PC-3 (cell line): ENCODE measurements at places on chromosomes 13 and 19. TPM values are rescaled to one million over a fixed set of nuclear protein-coding genes. Genes with fewer than 3 reads are reported as not detected.

DNA sequence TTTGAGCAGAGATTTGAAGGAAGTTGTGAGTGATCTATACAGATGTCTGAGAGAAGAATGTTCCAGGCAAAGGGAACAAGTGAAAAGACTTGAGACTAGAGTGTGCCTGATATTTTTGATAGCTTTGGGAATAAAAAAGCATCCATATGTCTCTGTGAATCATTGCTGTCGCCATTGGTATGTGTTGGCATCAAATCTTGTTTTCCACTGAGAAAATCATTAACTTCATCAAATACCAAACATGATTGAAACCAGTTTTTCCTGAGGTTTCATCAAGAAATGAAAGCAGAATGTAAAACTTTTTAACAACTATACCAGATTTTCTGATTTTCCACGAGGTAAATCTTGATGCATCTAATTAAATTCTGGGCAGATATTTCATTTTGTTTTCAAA, 862.6 kb downstream of the DIAPH3 start:
- no peak overlapping the region for H3K4me3 ChIP-seq
- no peak for DNase-seq
- H3K36me3 ChIP-seq: no peaks in the 10 kb centered on the region
- H3K27ac ChIP-seq: no peak overlapping the region
- no peaks in the 10 kb centered on the region for H3K27me3 ChIP-seq
- no peaks in the 10 kb centered on the region for H3K4me1 ChIP-seq

DNA sequence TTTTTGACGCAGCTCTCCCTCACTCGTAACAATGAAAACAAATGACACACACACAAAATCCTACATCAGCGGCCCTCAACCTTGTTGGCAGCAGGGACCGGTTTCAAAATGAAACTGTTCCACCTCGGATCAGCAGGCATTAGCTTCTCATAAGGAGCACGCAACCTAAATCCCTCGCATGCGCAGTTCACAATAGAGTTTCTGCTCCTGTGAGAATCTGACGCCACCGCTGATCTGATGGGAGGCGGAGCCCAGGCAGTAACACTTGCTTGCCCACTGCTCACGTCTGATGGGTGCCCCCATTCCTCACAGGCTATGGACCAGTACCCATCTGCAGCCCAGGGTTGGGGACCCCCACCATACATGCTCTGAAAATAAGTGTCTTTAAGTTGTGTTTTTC, 43.4 kb downstream of the DHRS12 start:
- H3K27ac ChIP-seq: no peak overlapping the region
- H3K27me3 ChIP-seq: no peaks in the 10 kb centered on the region
- no peak overlapping the region for H3K4me3 ChIP-seq
- H3K36me3 ChIP-seq: no peaks in the 10 kb centered on the region; the same call in 1 of the 2 replicates
- DNase-seq: no peak
- peaks cover 13% of the 10 kb centered on the region for H3K4me1 ChIP-seq

- no peaks in the 10 kb centered on the region for H3K36me3 ChIP-seq
- no peak overlapping the region for H3K4me3 ChIP-seq
- DNase-seq: peak; percentile 42
- H3K4me1 ChIP-seq: peaks cover 19% of the 10 kb centered on the region
- no peak overlapping the region for H3K27ac ChIP-seq
- no peaks in the 10 kb centered on the region for H3K27me3 ChIP-seq
These were observed 519.5 kb downstream of the DCT start for GRCh38 chr13:93959796-93960533.

- no peak overlapping the region for H3K27ac ChIP-seq
- no peak overlapping the region for H3K4me3 ChIP-seq
- H3K36me3 ChIP-seq: no peaks in the 10 kb centered on the region
- DNase-seq: no peak
- H3K4me1 ChIP-seq: no peaks in the 10 kb centered on the region
These were observed 7.7 kb downstream of the ZIC5 start for GRCh38 chr13:99963816-99964339.

- no peaks in the 10 kb centered on the region for H3K27me3 ChIP-seq
- no peaks in the 10 kb centered on the region for H3K36me3 ChIP-seq
- H3K27ac ChIP-seq: no peak overlapping the region
- no peak for DNase-seq
- H3K4me1 ChIP-seq: no peaks in the 10 kb centered on the region
- H3K4me3 ChIP-seq: no peak overlapping the region
These were observed 324 bp upstream of the FBXO17 start for GRCh38 chr19:38975861-38976271.

- no peaks in the 10 kb centered on the region for H3K27me3 ChIP-seq
- no peaks in the 10 kb centered on the region for H3K4me1 ChIP-seq
- no peaks in the 10 kb centered on the region for H3K36me3 ChIP-seq
- H3K4me3 ChIP-seq: no peak overlapping the region
- no peak overlapping the region for H3K27ac ChIP-seq
These were observed 167.1 kb downstream of the PCDH9 start for GRCh38 chr13:67063036-67063435.

- no peaks in the 10 kb centered on the region for H3K27me3 ChIP-seq
- no peaks in the 10 kb centered on the region for H3K36me3 ChIP-seq
- peaks cover 18% of the 10 kb centered on the region; the same call in 1 of the 2 replicates for H3K4me1 ChIP-seq
- no peak overlapping the region for H3K27ac ChIP-seq
These were observed 4.9 kb downstream of the PGPEP1 start for GRCh38 chr19:18345296-18345695.

DNA sequence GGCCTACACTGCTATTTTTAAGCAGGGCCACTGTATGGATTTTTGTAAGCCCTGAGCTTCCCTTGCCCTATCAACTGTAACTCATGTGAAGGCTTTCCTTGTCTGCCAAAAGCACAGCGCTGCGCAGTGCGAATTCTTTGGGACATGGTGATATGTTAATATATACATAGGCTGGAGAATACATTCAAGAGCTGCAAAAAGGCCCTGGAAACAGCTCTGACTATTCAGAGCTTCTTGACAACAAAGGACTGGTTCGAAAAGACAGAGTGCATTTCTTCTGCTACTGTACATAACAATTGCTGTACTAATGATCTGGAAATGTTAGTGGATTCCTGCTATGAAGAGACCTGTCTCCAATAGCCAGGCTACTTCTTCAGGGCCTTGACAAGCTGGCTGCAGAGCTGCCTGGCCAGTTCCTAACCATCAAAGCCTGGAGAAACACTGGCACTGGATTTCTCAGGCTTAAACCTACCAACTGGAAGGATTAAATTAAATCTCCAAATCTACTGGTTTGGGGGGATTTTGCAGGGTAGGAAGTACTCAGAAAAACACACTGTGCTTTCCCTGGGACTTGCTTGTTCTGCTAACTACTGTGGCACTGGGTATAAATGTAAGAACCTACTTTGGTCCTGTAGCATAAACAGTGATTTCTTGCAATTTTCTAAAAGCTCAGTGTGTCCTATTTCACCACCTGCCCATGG, 246.9 kb downstream of the DNAJC15 start:
- H3K36me3 ChIP-seq: no peaks in the 10 kb centered on the region
- peaks cover 38% of the 10 kb centered on the region for H3K4me1 ChIP-seq
- H3K27me3 ChIP-seq: no peaks in the 10 kb centered on the region
- no peak for DNase-seq
- H3K4me3 ChIP-seq: no peak overlapping the region
- H3K27ac ChIP-seq: peak overlapping the region; percentile 80; the same call in 1 of the 2 replicates

GRCh38 chr19:16381756-16382401, 57.3 kb downstream of the KLF2 start:
- H3K4me3 ChIP-seq: no peak overlapping the region
- H3K36me3 ChIP-seq: peaks cover 34% of the 10 kb centered on the region; the same call in 1 of the 2 replicates
- no peaks in the 10 kb centered on the region for H3K4me1 ChIP-seq
- DNase-seq: no peak
- H3K27me3 ChIP-seq: no peaks in the 10 kb centered on the region

DNA sequence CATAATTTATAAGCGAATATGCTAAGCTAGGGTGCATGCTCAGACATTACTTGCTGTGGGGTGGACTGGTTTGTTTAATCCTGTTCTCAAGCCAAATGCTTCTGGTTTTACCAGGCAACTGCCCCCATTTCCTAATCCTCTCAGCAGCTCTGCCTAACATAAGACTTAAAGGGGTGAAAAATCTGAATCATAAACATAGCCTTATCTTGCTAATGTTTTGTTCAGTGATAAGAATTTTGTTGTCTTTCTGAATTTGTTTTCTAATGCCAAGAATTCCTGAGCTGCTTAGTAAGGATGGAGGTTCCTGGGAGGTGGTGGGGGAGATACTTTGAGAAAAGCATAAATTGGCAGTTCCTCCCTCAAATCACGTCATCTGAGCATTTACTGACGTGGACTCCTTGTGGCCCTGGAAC, 42.7 kb downstream of the ING1 start:
- H3K4me3 ChIP-seq: no peak overlapping the region
- H3K27ac ChIP-seq: no peak overlapping the region
- H3K4me1 ChIP-seq: peaks cover 3% of the 10 kb centered on the region; the same call in 1 of the 2 replicates
- no peaks in the 10 kb centered on the region for H3K27me3 ChIP-seq
- DNase-seq: no peak
- H3K36me3 ChIP-seq: no peaks in the 10 kb centered on the region

GRCh38 chr19:10069046-10069445, 17.1 kb upstream of the SHFL start:
- H3K27me3 ChIP-seq: peaks cover 9% of the 10 kb centered on the region; the same call in 1 of the 2 replicates
- H3K4me1 ChIP-seq: no peaks in the 10 kb centered on the region
- no peak overlapping the region for H3K27ac ChIP-seq
- H3K36me3 ChIP-seq: no peaks in the 10 kb centered on the region

- H3K4me3 ChIP-seq: peak overlapping the region; percentile 91
- H3K27ac ChIP-seq: peak overlapping the region; percentile 86
These were observed 798 bp downstream of the SLC1A5 start for GRCh38 chr19:46787331-46788261.

- H3K27me3 ChIP-seq: no peaks in the 10 kb centered on the region
- H3K4me1 ChIP-seq: peaks cover 8% of the 10 kb centered on the region
- DNase-seq: peak; percentile 65
- no peak overlapping the region for H3K4me3 ChIP-seq
- H3K27ac ChIP-seq: no peak overlapping the region
- H3K36me3 ChIP-seq: no peaks in the 10 kb centered on the region
These were observed 58.0 kb upstream of the CYSLTR2 start for GRCh38 chr13:48595431-48596429.

- H3K27me3 ChIP-seq: no peaks in the 10 kb centered on the region
- DNase-seq: no peak
- no peak overlapping the region for H3K4me3 ChIP-seq
- H3K27ac ChIP-seq: no peak overlapping the region
- H3K4me1 ChIP-seq: peaks cover 3% of the 10 kb centered on the region; the same call in 1 of the 2 replicates
These were observed 7.2 kb downstream of the ADGRE2 start for GRCh38 chr19:14770944-14771839.

- H3K27ac ChIP-seq: no peak overlapping the region
- H3K4me3 ChIP-seq: no peak overlapping the region
- peak; percentile 99 for DNase-seq
- peaks cover 13% of the 10 kb centered on the region for H3K4me1 ChIP-seq
- no peaks in the 10 kb centered on the region for H3K27me3 ChIP-seq
- H3K36me3 ChIP-seq: no peaks in the 10 kb centered on the region
These were observed 8.1 kb upstream of the ZNF784 start for GRCh38 chr19:55632463-55632834.

DNA sequence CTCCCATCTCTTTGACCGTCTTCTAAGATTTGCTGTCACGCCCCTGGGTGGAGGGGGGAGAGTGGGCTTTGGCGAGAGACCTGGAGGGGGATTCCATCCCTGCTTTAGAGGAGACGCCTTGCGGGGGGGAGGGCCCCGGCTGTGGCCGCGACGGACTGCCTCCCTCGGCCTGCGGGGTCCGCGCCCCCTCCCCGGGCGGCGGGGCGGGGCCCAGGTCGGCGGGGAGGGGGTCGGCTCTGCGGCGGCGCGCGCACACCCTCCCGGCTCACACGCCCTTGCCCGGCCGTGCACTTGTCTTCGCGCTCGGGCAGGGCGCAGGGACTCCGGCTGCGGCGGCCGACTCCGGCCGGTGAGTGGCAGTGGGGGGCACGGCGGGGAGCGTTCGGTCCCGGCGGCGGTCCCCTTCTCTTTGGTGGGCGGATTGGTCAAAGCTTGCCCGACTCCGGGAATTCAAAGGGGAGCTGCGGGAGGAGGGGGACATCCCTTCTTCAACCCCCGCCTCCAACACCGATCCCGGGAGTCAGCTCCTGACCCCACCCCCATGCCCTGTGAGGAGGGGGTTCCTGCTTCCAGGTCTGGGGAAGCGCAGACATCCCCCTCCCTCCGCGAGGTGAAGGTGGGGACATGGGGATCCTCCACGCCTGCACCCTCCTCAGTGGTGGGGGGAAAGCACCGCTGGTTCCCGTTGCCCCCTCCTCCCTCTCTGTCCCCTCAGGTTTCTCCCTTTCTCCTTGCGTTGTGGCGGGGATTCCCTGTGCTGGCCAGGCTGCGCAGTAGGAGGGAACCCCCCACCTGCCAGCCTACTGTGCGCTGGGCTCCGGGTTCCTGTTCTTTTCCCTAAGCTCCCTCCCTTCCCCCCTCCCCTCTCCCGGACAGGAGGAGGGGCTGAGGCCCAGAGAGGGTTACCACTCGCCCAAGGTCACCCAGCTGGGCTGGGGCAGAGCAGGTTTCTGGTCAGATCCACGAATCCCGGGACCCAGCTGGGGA, 14.6 kb upstream of the KCNN1 start:
- DNase-seq: no peak
- peaks cover 53% of the 10 kb centered on the region for H3K27me3 ChIP-seq
- H3K4me1 ChIP-seq: peaks cover 23% of the 10 kb centered on the region
- no peak overlapping the region for H3K4me3 ChIP-seq
- no peaks in the 10 kb centered on the region for H3K36me3 ChIP-seq

DNA sequence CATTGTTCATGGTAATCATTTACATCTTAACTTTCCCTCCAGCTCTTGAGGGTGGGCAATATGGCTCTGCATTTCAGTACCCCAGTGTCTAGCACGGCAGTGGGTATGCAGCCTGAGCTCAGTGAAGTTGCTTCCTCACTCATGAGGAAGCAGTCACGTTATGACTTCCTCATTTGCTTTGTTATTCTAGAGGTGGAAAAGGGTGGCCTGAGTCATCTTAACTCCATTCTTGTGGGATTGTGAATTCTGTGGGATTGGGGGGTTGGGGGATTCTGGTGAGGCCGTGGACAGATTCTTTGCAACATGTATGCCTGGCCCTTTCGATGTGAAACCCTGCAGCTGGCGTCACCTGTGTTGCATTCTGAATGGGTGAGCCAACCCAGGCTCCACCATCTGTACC, 406.7 kb upstream of the ZNF507 start:
- H3K27me3 ChIP-seq: no peaks in the 10 kb centered on the region
- no peak for DNase-seq
- H3K4me3 ChIP-seq: no peak overlapping the region
- H3K27ac ChIP-seq: no peak overlapping the region

GRCh38 chr13:40160618-40161350, 505.3 kb downstream of the COG6 start:
- H3K4me1 ChIP-seq: peaks cover 26% of the 10 kb centered on the region
- H3K36me3 ChIP-seq: no peaks in the 10 kb centered on the region
- no peak overlapping the region for H3K27ac ChIP-seq
- H3K4me3 ChIP-seq: no peak overlapping the region
- DNase-seq: no peak

The FLT3LG gene
- 0.18 and 2.8 TPM in 2 replicates for total RNA-seq

The CRX gene
- total RNA-seq: not detected in 2 replicates

The B3GNT3 gene
- 39.5 and 41.7 TPM in 2 replicates for total RNA-seq

The CCDC106 gene
- 36.0 and 41.4 TPM in 2 replicates for total RNA-seq

The TMEM86B gene
- 11.1 and 11.8 TPM in 2 replicates for total RNA-seq

The GIPC3 gene
- 0.18 TPM in 1 of 2 replicates, not detected in the other for total RNA-seq

The CCDC194 gene
- not detected in 2 replicates for total RNA-seq

The ZNF93 gene
- 0.40 and 1.7 TPM in 2 replicates for total RNA-seq
